Natural killer cell (primary cell): ENCODE measurements at places on chromosomes 12 and 14. TPM values are rescaled to one million over a fixed set of nuclear protein-coding genes. Genes with fewer than 3 reads are reported as not detected.

The CPNE6 gene
- total RNA-seq = not detected

GRCh38 chr12:59833408-59833807 is 237.6 kb downstream of the SLC16A7 start:
- no peak for DNase-seq
- no peaks in the 10 kb centered on the region for H3K27me3 ChIP-seq
- no peak overlapping the region for H3K4me3 ChIP-seq
- H3K4me1 ChIP-seq = no peaks in the 10 kb centered on the region
- no peak overlapping the region for H3K27ac ChIP-seq

The TEX52 gene
- not detected for total RNA-seq

GRCh38 chr12:128394137-128394536 is 127.2 kb downstream of the TMEM132C start:
- no peak overlapping the region for H3K27ac ChIP-seq
- peaks cover 7% of the 10 kb centered on the region for H3K4me1 ChIP-seq
- no peak for DNase-seq
- no peaks in the 10 kb centered on the region for H3K27me3 ChIP-seq
- no peaks in the 10 kb centered on the region for H3K36me3 ChIP-seq
- H3K4me3 ChIP-seq = no peak overlapping the region

- H3K36me3 ChIP-seq = no peaks in the 10 kb centered on the region
- H3K27ac ChIP-seq = no peak overlapping the region
- no peaks in the 10 kb centered on the region for H3K27me3 ChIP-seq
Measured at GRCh38 chr12:123038486-123038885, 58.0 kb downstream of the ARL6IP4 start.

GRCh38 chr14:64126548-64126947 is 167.6 kb downstream of the ESR2 start:
- no peaks in the 10 kb centered on the region for H3K27me3 ChIP-seq
- peaks cover 83% of the 10 kb centered on the region for H3K36me3 ChIP-seq
- no peaks in the 10 kb centered on the region for H3K4me1 ChIP-seq
- H3K27ac ChIP-seq = no peak overlapping the region

- H3K27me3 ChIP-seq = no peaks in the 10 kb centered on the region
- H3K36me3 ChIP-seq = no peaks in the 10 kb centered on the region
- no peaks in the 10 kb centered on the region for H3K4me1 ChIP-seq
- no peak overlapping the region for H3K4me3 ChIP-seq
- no peak for DNase-seq
Measured at GRCh38 chr12:14650789-14651188, 45.6 kb downstream of the GUCY2C start.

The SFSWAP gene
- total RNA-seq = 99.1 TPM

GRCh38 chr14:42710071-42710470 is 1103.4 kb downstream of the LRFN5 start:
- H3K27me3 ChIP-seq = no peaks in the 10 kb centered on the region
- H3K36me3 ChIP-seq = no peaks in the 10 kb centered on the region
- H3K27ac ChIP-seq = no peak overlapping the region
- no peak for DNase-seq
- no peak overlapping the region for H3K4me3 ChIP-seq
- no peaks in the 10 kb centered on the region for H3K4me1 ChIP-seq

GRCh38 chr14:102194856-102195255 is 55.2 kb downstream of the WDR20 start:
- no peak overlapping the region for H3K4me3 ChIP-seq
- H3K27me3 ChIP-seq = no peaks in the 10 kb centered on the region
- peaks cover 24% of the 10 kb centered on the region for H3K36me3 ChIP-seq
